B cell (primary cell): ENCODE measurements at places on chromosomes 11 and 22. TPM values are rescaled to one million over a fixed set of nuclear protein-coding genes. Genes with fewer than 3 reads are reported as not detected.
A peak's percentile ranks its signal among the peaks of the same experiment; 100 is the strongest.

Gene DTX4
- total RNA-seq = 41.0 and 43.3 TPM in 2 replicates

Gene PGR
- total RNA-seq = not detected in 2 replicates

Gene KRTAP5-11
- total RNA-seq = not detected in 2 replicates

Gene MMP12
- total RNA-seq = not detected in 2 replicates

- DNase-seq = peak; percentile 39
- no peak overlapping the region for H3K27ac ChIP-seq
- H3K4me1 ChIP-seq = no peaks in the 10 kb centered on the region
- no peak overlapping the region for H3K4me3 ChIP-seq
- no peaks in the 10 kb centered on the region for H3K36me3 ChIP-seq
- H3K27me3 ChIP-seq = no peaks in the 10 kb centered on the region
Observed at GRCh38 chr22:34105461-34106062, 185.3 kb upstream of the LARGE1 start.

GRCh38 chr11:85276332-85276731 is 350.8 kb downstream of the DLG2 start:
- no peak overlapping the region for H3K27ac ChIP-seq
- H3K36me3 ChIP-seq = no peaks in the 10 kb centered on the region
- H3K4me3 ChIP-seq = no peak overlapping the region
- DNase-seq = no peak

DNA sequence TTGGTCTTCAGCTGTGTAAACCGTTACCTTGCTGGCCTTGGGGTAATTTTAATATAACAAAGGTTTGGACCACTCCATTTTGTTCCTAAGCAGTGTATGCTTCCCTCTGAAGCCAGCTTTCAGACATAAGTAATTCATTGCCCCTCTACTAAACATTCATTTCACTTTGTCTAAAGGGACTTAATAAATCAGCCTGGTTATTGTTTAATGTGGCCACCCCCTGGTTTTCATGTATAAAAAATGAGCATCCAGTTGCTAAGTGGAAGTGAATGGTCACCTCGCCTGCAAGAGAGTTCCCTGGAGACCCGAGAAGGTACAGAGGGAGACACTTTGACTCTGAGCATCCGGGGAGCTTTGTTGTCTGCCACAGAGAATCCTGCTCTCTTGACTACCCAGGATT is 3.9 kb downstream of the ABTB2 start:
- no peak overlapping the region for H3K4me3 ChIP-seq
- no peak overlapping the region for H3K27ac ChIP-seq
- H3K36me3 ChIP-seq = no peaks in the 10 kb centered on the region
- DNase-seq = no peak

DNA sequence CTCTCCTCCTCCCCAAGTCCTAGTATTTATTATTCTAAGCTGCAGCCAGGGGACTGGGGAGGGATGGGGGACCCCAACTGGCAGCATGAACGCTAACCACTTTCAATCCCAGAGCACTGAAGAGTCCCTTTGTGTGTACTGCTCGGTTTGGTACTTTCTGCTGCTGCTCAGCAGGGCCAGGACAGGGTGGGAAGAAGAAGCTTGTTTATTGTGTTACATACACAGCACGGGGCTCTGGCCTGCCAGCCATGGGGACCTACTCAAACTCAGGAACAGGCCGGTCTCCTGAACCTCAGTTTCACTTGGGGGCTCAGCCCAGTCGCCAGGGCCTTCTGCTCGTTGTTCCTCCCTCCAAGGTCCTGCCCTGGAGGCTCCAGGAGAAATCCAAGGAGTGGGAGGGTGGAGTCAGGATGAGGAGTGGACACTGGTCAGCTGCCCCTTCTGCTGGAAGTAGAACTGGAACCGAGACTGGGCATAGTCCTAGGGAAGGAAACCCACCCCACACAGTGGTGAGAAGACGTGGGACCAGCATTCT is 616 bp upstream of the CPT1B start:
- no peak overlapping the region for H3K27ac ChIP-seq
- no peak for DNase-seq
- H3K4me1 ChIP-seq = peaks cover 24% of the 10 kb centered on the region
- no peak overlapping the region for H3K4me3 ChIP-seq
- H3K27me3 ChIP-seq = no peaks in the 10 kb centered on the region

DNA sequence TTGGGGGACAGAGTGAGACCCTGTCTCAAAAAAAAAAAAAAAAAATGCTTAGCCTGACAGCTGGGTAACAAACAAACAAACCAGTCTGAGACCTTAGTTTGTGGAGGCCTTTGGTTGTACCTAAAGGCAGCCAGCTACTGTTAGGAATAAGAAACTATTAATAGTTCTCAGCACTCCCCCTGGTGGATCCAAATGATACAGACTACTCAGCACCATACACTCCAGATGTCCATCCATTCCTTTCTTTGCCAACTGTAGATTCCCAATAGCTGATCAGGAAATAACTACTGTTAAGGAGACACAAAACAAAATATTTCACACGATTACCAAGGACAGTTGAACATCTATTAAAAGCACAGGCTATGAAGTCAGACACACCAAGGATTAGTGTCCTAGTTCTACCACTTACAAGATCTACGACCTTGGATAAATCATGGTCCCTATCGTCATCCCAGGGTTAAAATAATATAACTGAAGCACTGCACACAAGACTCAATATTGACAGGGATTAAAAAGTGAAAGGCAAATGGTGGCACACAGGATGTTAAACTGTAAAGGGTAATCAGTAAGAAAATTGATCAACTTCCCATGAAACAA is 17.2 kb downstream of the CLDN25 start:
- peak; percentile 47 for DNase-seq
- no peaks in the 10 kb centered on the region for H3K4me1 ChIP-seq
- peaks cover 34% of the 10 kb centered on the region for H3K36me3 ChIP-seq
- H3K4me3 ChIP-seq = no peak overlapping the region
- no peaks in the 10 kb centered on the region for H3K27me3 ChIP-seq

- no peaks in the 10 kb centered on the region for H3K27me3 ChIP-seq
- H3K27ac ChIP-seq = no peak overlapping the region
- H3K4me3 ChIP-seq = no peak overlapping the region
- H3K4me1 ChIP-seq = no peaks in the 10 kb centered on the region
Observed at GRCh38 chr11:79087238-79087960, 353.4 kb downstream of the TENM4 start.

DNA sequence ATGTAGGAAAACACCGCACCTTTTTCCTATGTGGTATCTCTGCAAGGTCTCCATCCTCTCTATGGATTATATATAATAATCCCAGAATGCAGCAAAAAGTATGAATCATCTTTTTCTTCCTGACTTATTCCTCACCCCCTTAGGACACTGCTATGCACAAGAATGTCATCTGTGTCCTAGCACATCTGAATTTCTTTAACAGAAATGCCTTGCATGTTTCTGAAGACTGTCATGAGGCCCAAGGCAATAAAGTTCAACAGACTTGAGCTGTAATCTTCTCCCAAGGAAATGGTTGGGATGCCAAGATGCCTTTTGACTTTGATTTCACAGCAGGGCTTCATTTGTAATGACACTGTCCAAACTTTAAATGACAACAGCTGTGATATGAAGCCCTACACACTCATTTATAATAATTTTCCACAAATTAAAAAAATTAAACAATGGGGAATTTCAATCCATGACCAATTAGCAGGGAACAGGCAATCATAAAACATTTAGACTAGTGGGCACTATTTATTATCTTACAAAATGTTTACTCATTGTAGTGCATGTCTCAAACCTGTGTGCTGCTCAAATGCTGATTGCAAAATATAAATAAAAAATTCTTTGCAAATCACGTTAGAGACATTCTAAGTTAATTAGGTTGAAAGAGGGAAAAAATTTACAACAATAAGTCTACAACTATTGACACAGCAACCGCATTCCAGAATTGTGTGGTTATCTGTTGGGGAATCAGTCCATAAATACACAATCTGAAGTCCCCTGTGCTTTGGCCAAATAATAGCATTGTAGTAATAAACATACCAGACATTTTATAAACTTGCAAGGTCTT is 242.3 kb downstream of the SWAP70 start:
- no peak for DNase-seq
- no peak overlapping the region for H3K27ac ChIP-seq
- H3K4me1 ChIP-seq = no peaks in the 10 kb centered on the region
- H3K4me3 ChIP-seq = no peak overlapping the region
- no peaks in the 10 kb centered on the region for H3K36me3 ChIP-seq

DNA sequence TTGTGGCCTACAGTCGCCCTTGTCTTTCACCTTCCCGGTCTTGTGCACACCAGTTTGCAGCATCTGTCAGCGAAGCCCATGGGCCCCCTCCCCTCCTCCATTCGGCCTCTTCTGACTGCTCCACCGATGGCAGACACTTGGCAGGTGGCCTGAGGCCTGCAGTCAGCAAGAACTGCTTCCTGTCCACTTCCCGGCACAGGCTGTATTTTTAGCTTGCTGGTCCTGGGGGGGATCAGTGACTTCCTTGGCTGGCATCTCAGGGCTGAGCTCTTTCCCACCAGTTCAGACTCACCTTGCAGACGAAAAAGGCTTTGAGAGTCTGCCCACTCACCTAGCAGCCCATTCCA is 106.4 kb downstream of the SYN3 start:
- no peaks in the 10 kb centered on the region for H3K4me1 ChIP-seq
- no peak overlapping the region for H3K27ac ChIP-seq
- no peak overlapping the region for H3K4me3 ChIP-seq
- H3K27me3 ChIP-seq = no peaks in the 10 kb centered on the region
- no peak for DNase-seq
- H3K36me3 ChIP-seq = no peaks in the 10 kb centered on the region

- H3K4me3 ChIP-seq = no peak overlapping the region
- H3K36me3 ChIP-seq = no peaks in the 10 kb centered on the region
- no peaks in the 10 kb centered on the region for H3K27me3 ChIP-seq
Observed at GRCh38 chr11:117970400-117971024, 15.7 kb upstream of the IL10RA start.
